NCI-H187 (cell line): ENCODE measurements at places on chromosomes 4 and X.

- DNase-seq, result no peak
These were observed 332.0 kb downstream of the NKX6-1 start for GRCh38 chr4:84167093-84167492.

DNA sequence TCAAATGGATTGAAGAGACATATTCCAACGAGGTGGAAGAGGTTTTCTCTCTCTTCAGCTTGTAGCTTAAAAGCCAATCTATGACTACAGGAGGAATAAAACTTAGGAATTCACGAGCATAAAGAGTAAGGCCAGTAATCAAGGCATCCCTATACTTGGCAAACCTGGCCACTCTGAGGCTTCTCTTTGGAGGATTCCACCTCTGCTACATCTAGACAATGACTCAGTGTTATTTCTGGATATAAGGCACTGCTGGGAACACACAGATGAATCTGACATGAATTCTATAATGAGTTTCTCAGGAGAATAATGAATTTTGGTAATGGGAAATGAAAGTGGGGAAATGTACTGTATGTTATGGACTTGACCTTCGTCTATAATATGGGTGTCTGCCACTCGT lies 1015.8 kb upstream of the FTHL17 start:
- DNase-seq, result no peak

DNA sequence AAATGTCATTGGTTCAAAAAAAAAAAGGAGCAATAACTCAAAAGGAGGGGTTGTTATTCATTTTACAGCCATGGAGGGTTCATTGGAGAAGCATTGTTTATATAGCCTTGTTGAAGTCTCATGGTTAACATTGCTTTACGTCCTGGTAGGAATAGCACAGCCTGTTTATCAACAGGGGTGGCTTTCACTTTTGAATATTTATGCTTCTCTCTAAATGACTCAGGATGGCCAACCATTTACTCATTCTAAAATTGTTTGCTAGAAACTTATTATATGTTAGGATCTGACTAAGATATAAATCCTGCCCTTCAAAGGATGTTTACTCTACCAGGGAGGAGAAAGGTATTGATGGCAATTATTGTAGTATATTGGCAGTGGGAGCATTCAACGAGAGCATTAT lies 534.1 kb upstream of the GALNTL6 start:
- DNase-seq, result no peak

DNA sequence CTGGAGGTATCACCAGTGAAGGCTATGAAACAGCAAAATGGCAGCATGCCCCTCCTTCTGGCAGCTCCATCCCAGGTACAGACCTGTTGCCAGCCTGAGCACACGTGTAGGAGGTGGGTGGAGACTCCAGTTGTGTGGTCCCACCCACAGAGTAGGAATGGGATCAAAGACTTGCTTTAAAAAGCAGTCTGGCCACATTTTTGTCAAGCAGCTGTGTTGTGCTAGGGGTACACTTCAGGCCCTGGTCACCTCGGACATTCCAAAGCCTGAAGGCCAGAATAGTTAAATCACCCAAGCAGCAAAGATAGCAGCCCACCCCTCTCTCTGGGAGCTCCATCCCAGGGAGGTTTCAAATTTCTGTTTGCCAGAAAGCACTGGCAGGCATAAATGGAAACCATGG lies 20.3 kb upstream of the AMBN start:
- DNase-seq, result no peak

GRCh38 chr4:11842620-11843263 lies 414.0 kb upstream of the HS3ST1 start:
- DNase-seq, result no peak

- no peak for DNase-seq
These were observed 71.0 kb downstream of the AFF1 start for GRCh38 chr4:87005690-87006425.

- no peak for DNase-seq
These were observed 1141.5 kb downstream of the PCDH18 start for GRCh38 chr4:136390824-136391223.

DNA sequence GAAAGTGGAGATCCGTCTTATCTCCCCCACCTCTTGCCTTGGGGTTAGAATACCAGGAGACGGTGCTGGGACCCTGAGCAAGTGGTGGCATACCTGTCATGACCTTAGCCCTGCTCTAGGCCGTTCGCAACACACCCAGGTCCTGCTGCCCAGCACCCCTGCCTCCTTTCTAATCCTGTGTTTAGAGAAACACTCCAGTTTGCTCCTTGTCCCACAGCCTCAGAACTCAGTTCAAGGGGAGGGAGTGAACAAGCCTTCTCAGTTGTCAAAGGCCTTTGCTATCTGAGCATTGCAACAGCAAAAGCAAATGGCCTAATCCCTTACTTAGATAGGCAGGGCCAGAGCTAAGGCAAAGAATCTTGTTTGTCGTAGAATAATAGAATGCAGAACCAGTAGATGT lies 67.9 kb downstream of the CHRNA9 start:
- no peak for DNase-seq

DNA sequence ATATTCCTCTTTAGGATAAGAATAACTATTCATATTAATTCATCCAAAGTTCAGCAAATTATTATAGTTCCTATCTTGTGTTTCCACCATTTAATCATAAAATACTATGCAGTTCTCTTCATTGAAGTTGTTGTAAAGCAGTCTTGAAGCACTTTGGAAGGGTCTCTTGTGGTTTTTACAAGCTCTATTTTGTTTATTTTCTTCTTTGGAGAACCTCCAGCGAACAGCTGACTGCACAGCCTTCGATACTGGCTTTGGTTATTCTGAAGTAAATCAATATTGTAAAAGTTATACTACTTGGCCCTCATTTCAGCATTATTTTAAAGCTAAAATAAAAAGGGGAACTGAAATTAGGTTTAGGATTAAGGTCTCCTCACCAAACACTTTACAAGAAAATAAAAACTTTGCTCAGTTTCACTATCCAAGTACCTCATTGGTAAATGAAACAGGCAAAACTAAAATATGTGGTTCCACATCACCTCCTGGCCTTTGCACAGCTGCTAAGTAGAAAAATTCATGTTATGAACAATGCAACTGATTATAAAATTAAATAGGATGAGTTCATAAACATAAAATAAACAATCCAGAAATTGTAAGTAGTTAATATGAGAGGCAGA lies 1629.2 kb upstream of the ADGRL3 start:
- DNase-seq, result no peak

GRCh38 chr4:83075311-83076095 lies 39.0 kb downstream of the PLAC8 start:
- DNase-seq, result no peak

- no peak for DNase-seq
These were observed 114.5 kb downstream of the NR3C2 start for GRCh38 chr4:148327683-148328082.

- no peak for DNase-seq
These were observed 474.3 kb downstream of the FAT4 start for GRCh38 chr4:125789023-125789422.

DNA sequence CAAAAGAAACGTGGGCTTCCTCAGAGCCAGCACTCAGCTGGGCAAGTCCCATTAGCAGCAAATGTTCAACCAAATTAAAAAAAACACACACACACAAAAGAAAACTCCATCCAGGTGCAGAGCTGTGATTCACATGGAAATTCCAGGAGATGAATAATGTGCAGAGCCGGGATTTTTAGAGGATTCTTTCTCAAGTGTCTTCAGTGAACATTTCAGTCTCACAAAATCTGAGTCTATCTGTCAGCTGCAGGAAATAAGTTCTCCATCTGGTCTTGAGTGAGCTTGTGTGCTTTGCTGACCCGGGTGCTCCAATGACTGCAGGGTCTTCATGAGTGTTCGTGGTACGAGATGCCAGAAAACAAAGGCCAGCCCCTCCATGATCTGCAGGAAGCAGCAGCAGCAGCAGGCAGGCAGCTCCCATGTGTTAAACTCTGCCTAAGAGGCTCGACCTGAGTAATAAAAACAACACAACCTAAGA lies 44.3 kb downstream of the RASGEF1B start:
- DNase-seq, result no peak

DNA sequence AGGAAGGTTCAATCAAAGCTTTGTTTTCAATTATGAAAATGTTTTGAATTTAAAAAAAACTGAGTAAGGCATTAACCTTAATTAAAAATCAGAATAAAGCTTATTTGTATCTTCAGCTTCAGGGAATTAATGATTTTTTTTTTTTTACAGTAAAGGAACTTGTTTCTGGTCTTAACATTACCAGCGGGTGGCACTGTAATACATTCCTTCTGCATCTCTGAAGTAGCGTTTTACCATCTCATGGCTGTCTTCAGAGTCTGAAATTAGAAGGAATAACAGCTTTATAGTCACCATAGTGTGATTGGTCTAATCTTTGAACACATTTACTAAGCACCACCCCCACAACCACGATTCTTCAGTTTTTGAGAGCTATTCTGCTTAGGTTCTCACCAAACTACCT lies 102.6 kb downstream of the IL1RAPL2 start:
- no peak for DNase-seq

DNA sequence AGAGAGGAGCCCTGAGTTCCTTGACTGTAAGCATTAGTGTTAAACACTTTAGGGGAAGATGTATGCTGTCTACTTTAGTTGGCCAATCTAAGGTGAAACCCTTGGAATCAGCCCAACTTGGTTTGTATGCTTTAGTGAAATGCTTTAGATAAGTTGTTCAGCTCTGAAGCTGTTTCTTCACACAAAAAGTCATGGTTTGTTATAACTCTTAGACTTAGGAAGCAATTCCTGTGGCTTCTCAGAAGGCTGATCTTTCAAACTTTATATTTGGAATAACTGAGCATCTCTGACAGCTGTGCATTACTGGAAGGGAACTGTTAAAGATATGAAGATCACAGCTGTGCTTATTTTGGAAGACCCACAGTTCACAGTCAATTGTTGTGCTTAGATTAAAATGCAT lies 714.1 kb downstream of the FAT4 start:
- no peak for DNase-seq

- DNase-seq, result no peak
These were observed 236.9 kb downstream of the AR start for GRCh38 chrX:67780694-67781109.

DNA sequence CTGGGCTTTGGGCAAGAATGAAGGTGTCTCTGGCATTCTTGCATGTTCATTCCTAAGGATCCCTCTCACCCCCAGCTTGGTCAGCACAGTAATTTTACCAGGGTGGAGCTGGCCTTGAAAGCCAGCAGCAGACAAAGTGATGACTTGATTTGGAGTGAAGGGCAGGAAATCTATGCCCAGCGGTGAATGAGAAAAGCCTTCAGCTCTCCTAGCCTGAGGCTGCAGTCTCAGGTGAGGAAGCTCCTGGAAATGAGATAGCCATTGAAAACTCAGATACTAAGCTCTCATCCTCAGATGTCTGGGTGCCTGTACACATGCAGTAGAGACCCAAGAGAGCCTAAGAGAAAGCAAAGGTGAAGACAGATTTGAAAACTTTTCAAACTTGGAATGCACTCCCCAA lies 10.7 kb upstream of the UCHL1 start:
- DNase-seq, result no peak

- no peak for DNase-seq
These were observed 163.9 kb upstream of the MAMLD1 start for GRCh38 chrX:150199181-150199580.

GRCh38 chr4:158793021-158793420 lies 24.2 kb downstream of the FNIP2 start:
- no peak for DNase-seq

- no peak for DNase-seq
These were observed 13.9 kb downstream of the LCORL start for GRCh38 chr4:18007625-18008024.

DNA sequence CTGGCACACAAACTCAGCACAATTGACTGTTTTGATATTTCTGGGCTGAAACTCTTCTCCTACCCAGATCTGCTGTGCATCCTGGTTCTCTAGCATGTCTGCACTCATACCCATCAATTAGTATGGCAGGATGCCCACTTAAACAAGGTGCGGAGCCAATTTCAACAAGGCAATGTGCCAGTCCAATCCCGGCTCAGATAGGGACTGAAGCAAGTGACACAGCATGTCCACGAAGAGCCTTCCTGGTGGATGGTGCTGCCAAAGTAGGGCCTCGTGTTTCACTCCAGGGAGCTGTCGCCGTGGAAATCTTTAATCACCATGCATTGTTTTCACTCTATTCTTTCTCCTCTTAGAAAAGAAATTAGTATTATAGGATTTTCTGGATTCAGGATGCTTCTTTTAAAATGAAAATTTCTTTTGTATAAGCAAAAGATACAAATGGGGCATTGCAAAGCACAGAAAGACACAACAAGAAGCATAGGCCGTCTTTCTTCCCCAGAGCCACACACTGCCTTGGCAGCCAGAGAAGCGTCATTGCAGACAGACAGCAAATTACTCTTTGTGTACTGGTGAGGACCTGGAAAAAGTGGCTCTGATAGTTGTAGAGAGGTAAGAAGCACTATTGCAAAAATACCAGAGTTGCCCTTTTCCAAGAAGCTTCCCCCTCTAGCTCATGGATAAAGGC lies 40.6 kb upstream of the LSM6 start:
- no peak for DNase-seq

- DNase-seq, result no peak
These were observed 6.6 kb upstream of the UTP3 start for GRCh38 chr4:70681704-70682103.

GRCh38 chr4:11155208-11155867 lies 273.4 kb downstream of the HS3ST1 start:
- no peak for DNase-seq

GRCh38 chr4:15143551-15143950 lies 141.3 kb downstream of the CPEB2 start:
- DNase-seq, result no peak

- no peak for DNase-seq
These were observed 62.2 kb downstream of the FMR1NB start for GRCh38 chrX:148043271-148043855.

- no peak for DNase-seq
These were observed 92.7 kb downstream of the TENT5D start for GRCh38 chrX:80512924-80513323.

DNA sequence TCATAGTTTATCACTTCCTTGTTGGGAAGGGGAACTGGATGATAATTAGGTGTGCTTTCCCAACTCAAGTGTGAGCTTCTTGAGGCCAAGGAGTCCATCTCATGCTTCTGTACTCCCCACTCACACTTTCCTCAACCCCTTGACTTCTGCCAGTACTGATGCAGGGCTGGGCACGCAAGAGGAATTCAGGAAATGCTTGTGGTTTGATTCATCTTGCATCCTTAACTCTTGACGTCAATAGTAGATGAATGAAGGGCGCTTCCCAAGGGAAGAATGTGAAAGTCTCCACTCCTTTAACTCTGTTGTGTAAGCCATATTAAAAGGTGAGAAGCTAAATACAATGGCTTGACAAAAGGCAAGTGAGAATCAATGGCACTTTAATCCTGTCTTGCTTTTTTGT lies 101.8 kb downstream of the AGTR2 start:
- no peak for DNase-seq

GRCh38 chr4:110865611-110866259 lies 242.9 kb upstream of the PITX2 start:
- no peak for DNase-seq

- DNase-seq, result no peak
These were observed 5.3 kb upstream of the FGA start for GRCh38 chr4:154595807-154596206.

GRCh38 chr4:173160871-173161270 lies 7.7 kb upstream of the GALNT7 start:
- DNase-seq, result no peak

- DNase-seq, result no peak
These were observed 10.6 kb downstream of the ASMTL start for GRCh38 chrX:1442016-1442665.
